ENCODE measurements at places on chromosomes 3 and 15.

- DNase-seq, result no peak
These were observed 231.3 kb upstream of the KCNMB2 start for GRCh38 chr3:178304758-178305467.

DNA sequence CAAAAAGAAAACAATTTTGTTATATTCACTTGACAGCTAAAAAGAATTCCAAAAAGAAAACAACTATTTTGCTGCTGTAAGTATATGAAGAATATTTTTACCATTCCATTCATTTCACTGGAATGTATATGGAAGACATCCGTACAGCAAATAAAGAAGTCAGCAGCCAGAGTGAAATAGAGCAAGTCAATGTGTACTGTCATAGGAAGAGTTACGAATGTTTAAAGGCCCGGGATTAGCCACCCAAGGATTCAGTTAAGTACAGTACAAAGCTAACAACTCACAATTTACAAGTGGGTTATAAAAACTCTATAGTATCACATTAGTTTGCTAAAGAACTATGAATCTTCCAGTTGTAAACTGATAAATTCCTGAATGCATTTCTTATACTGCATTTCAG lies 14.4 kb upstream of the XXYLT1 start:
- no peak for DNase-seq

GRCh38 chr15:67927501-67928168 lies 87.8 kb upstream of the RNU6-1 start:
- DNase-seq, result no peak

- peak; percentile 57 for DNase-seq
These were observed 24.4 kb upstream of the COPG1 start for GRCh38 chr3:129224984-129225393.

DNA sequence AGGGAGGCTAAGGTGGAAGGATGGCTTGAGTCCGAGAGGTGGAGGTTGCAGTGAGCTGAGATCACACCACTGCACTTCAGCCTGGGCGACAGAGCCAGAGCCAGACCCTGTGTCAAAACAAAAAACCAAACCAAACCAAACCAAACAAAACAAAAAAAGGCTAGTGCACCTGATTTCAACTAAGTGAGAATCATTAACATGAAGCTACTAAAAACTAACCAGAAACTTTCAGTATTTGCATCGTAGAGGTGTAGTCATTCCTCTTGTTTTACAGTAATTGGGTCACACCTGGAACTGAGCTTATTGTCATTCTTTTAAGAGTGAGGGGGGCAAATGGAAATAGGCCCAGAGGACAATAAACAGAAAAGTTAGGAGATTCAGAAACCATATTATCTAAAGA lies 58.5 kb downstream of the ST6GAL1 start:
- no peak for DNase-seq

- no peak for DNase-seq
These were observed 127.5 kb upstream of the CD96 start for GRCh38 chr3:111414531-111414930.

- DNase-seq, result no peak
These were observed 16.6 kb downstream of the TMOD2 start for GRCh38 chr15:51768018-51768417.

GRCh38 chr3:122299872-122300460 lies 25.1 kb upstream of the CSTA start:
- no peak for DNase-seq

DNA sequence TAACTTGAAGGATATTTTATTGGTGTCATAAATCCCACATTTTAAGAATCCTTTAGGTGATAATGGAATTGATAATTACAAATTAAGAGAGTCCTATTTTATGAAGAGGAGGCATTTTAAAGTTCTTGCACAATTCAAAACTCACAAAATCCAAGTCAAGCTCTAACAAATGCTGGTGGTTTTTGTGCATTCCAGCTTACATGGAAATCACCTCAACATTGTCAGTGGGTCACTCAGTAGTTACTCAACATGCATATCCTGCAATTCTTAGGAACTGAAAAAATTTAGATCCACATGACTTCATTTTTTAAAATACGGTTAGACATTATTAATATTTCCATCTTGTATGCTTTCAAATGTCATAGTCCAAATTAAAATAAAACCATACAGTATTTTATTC lies 487.2 kb downstream of the CNTN3 start:
- no peak for DNase-seq

- DNase-seq, result no peak
These were observed 33.5 kb upstream of the PTPN23 start for GRCh38 chr3:47347217-47347801.

- DNase-seq, result no peak
These were observed 34.5 kb downstream of the RASGRP1 start for GRCh38 chr15:38530113-38530512.

GRCh38 chr15:56432304-56432703 lies 32.6 kb downstream of the MNS1 start:
- DNase-seq, result no peak

- DNase-seq, result no peak
These were observed 197.8 kb downstream of the EBLN2 start for GRCh38 chr3:73259291-73259690.

GRCh38 chr15:50050986-50051743 lies 67.9 kb downstream of the ATP8B4 start:
- DNase-seq, result no peak

GRCh38 chr3:17514597-17514996 lies 227.8 kb downstream of the TBC1D5 start:
- no peak for DNase-seq

GRCh38 chr3:83063446-83063845 lies 1302.0 kb upstream of the GBE1 start:
- no peak for DNase-seq

- DNase-seq, result no peak
These were observed 142.3 kb downstream of the VPS8 start for GRCh38 chr3:184954251-184954650.

GRCh38 chr15:99472416-99473145 lies 93.2 kb upstream of the MEF2A start:
- DNase-seq, result no peak

DNA sequence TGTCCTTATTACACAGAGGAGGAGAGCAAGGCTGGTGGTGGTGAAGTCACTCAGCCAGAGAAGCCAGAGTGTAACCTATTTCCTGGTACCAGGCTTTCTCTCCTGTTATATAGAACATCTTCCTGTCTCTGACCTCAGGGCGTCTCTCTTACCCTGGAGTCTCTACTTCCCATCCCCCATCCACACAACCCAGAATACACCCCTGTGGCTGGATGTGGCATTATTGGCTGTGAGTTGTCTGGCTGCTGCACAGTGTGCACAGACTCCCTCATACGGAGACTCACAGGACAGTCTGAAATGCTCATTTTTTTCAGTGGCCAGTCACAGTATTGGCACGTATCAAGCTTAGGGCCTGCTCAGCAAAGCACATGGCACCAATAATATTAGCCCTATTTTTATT lies 8.6 kb downstream of the PODXL2 start:
- DNase-seq, result peak; percentile 73

DNA sequence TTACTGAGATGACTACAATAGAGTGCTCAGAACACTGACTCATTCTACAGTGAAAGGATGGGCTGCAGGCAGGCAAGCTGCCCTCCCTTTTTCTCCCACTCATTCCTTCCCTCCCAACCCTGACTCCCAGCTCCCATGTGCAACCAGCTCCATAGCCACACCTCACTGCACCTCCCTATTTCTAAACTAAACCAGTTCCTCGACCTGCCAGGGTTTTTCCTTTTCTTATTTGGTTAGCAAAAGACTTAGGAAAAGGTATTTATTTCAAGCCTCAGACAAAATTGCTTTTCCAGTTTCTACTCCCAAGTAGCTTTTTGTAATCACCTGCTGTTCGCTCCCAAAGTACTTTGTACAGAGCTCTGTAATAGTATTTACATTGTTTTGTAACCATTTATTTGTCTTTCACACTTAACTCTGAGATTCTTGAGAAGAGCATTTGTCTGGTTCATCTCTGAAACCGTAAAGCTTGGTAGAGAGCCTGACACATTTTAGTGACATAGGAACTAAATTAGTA lies 2.2 kb downstream of the AADAC start:
- DNase-seq, result no peak

GRCh38 chr15:77107068-77107467 lies 36.2 kb upstream of the TSPAN3 start:
- DNase-seq, result no peak

GRCh38 chr3:28386049-28386448 lies 37.4 kb upstream of the AZI2 start:
- DNase-seq, result no peak

DNA sequence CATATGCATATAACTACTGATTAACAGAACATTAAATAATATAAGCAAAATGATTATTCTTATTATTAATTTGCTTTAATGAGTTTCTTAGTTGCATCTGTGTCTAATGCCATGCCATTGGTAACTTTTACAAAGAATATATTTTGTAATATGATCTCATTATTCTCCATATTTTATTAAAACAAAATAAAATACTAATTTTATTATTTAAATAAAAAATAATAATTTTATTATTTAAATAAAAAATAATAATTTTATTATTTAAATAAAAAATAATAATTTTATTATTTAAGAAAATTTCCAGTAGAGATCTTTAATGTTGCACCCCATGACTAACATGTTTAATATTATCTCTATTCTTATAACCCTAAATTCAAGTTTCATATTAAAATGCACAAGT lies 771.1 kb downstream of the NR2F2 start:
- no peak for DNase-seq

- no peak for DNase-seq
These were observed 30.5 kb upstream of the PRSS50 start for GRCh38 chr3:46748170-46748569.

- no peak for DNase-seq
These were observed 31.2 kb downstream of the BCHE start for GRCh38 chr3:165805946-165806561.

DNA sequence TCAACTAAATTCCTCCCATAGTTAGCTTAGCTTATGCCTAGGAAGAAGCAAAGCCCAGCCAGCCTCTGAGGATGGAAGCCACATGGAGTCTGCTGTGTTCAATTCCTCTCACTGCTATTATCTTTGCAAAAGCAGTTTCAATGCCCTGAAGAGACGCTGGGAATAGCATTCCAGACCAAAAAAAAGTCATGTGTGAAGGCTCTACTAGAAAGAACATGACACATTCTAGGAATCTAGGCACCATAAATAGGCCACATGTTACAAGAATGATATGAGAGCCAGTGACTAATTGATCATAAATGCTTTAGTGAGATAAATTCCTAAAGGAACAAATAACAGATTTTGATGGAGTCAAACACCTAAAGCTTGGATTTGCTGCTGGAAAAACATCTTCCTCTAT lies 800.8 kb downstream of the TUSC7 start:
- no peak for DNase-seq

DNA sequence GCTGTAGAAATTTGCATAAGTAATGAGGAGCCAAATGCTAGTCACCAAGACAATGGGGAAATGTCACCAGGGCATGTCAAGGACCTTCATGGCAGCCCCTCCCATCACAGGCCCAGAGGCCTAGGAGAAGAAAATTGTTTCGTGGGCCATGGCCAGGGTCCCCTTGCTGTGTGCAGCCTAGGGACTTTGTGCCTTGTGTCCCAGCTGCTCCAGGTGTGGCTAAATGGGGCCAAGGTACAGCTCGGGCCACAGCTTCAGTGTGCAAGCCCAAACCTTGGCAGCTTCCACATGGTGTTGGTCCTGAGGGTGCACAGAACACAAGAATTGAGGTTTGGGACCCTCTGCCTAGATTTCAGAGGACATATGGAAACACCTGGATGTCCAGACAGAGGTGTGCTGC lies 208.8 kb upstream of the TBC1D5 start:
- no peak for DNase-seq

- DNase-seq, result no peak
These were observed 31.9 kb downstream of the C2CD4B start for GRCh38 chr15:62133141-62133540.

DNA sequence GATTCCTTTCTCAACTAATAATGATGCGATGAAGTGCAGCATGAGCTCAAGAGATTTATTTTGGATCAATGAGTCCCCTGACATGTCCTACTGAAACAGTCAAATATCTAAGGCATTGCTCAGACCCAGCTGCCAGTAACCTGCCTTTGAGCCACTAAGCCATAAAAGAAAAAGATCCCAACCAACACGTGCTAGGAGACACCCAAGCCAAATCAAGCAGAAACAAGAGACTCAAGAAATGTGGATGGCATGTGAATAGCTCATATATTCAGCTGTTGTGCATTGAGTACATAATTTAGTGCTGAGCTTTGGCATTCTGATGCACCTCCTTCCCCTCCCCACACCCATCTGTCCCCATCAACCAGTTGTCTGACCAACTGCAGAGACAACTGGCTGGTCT lies 29.2 kb downstream of the GJD2 start:
- DNase-seq, result no peak

DNA sequence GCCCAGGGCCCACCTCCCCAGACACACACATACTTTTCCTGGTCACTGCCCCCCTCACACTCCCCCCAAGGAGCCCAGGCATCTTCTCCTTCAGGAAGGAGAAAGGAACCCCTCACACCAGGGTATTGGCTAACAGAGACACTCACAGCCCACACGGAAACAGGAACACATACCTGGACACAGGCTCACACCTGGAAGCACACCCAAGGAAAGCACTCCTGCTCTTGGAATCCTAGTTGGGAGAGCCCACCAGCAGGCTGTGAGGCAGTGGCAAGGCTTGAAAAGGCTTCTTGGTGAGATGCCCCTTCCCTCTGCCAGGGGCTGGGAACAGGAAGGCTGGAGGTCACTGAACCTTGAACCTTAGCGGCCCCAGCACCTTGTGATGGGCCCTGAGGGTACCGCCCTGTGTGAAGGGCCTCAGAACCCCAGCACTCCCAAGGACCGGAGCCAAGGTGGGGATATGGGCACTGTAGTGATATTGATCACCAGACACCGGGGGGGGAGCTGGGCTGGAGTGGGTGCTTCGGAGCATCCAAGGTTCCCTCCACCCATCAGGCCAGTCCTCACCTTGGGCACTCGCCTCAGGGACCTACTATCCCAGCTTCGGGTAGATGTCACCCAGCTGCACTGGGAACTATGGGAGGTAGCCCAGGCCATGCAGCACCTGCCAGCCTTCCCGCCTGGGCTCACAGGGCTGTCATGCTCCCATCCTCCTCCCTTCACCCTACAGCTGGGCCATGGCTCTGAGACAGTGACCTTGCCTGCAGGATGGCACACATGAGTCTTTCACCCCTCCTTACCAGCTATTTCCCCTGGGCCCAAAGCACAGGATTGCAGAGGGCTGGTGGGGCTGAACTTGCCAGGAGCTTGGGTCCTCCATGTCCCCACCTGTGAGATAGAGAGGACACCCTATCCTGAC lies 16.4 kb downstream of the MYL3 start:
- DNase-seq, result no peak
